CD4-positive, alpha-beta T cell (primary cell): ENCODE measurements at places on chromosomes 2 and 18.

GRCh38 chr2:147639891-147640290, 204.9 kb upstream of the ACVR2A start:
- no peak for DNase-seq

- no peak for DNase-seq
Measured at GRCh38 chr2:36677996-36678605, 18.4 kb upstream of the VIT start.

DNA sequence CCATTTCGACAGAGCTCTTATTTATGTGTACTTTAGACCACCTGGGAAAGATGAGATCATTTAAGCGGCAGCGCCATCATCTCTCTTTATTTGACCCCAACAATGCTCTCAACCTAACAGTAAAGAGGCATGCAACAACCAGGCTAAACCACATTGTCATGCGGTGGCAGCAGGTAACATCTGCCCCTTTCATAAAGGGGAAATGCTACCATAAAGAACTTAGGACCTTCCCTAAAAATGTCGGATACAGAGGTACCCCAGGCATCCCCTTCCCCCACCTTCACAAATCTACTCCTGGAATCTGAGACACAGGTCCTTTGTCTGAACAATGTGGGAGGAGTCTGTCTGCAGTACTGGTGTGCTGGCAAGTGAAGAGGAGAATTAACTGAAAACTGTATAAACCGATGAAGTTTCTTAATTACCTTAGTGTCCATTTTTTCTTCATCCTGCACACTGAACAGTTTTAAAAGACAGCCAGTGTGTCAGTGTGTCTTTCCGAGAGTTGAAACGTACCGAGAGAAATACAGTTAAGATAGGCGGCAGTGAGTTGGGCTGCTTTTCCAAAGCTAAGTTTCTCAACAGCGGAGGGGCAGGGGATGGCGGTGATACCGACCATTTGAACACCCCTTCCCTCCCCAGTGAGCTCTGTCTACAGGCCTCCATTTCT, 1.9 kb downstream of the MEX3C start:
- no peak for DNase-seq

- no peak for DNase-seq
Measured at GRCh38 chr2:196589419-196589818, 50.1 kb upstream of the CCDC150 start.

GRCh38 chr2:31300309-31300708, 66.4 kb downstream of the EHD3 start:
- DNase-seq = no peak

DNA sequence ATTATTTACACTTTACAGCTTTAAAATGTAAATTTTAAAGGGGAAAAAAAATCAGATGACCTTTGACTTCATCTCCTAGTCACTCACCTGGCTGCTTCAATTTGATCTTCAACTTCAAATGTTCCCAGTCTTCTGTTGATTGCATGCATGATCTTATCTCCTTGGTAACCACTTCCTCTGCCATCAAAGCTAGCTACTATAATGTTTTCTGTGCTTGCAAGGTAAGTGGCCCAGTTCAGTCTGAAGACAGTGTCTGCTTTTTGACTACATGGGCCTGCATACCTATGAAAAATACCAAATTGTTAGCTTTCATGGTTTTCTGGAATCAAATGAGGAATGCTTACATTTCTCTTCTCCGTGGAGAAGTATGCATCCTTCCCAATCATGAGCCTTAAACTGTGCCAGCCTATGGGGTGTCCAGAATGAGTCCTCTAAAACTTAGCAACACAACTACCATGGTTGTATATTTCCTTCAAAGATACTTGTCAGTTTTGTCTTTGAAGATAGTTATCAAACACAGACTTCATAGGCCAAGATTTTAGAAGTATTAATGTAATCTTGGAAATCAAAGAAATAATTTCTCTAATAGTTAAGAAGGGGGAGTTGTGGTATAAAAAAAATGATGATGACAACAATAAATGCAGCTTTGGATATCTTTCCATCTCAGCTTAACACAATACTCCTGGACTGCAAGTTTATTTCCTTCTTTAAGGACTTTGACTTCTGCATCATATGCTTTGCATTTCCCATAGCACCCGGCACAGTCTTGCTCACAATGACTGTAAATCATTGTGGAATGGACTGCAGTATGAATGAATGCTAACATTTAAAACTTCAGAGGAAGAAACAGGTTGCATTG, 62.1 kb downstream of the DPP4 start:
- no peak for DNase-seq
